ENCODE measurements at places on chromosomes 7 and 10.

DNA sequence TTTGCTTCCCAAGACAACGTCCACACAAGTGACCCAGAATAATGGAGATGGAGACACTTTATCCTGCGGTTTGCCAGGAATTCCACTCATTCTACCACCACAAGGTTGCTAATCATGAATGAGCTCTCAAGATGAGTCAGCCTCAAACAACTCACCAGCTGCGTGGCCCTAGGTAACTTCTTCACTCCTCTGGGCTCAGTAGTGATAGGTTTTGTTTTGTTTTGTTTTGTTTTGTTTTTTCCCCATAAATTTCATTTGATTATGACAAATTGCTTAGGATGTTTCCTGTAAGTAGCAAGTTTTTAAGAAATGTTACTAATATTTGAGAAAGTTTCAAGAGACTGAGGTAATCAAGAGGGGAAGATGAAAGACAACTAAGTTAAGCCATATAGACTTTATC is 286.8 kb downstream of the PARD3 start:
- DNase-seq: peak; percentile 81

DNA sequence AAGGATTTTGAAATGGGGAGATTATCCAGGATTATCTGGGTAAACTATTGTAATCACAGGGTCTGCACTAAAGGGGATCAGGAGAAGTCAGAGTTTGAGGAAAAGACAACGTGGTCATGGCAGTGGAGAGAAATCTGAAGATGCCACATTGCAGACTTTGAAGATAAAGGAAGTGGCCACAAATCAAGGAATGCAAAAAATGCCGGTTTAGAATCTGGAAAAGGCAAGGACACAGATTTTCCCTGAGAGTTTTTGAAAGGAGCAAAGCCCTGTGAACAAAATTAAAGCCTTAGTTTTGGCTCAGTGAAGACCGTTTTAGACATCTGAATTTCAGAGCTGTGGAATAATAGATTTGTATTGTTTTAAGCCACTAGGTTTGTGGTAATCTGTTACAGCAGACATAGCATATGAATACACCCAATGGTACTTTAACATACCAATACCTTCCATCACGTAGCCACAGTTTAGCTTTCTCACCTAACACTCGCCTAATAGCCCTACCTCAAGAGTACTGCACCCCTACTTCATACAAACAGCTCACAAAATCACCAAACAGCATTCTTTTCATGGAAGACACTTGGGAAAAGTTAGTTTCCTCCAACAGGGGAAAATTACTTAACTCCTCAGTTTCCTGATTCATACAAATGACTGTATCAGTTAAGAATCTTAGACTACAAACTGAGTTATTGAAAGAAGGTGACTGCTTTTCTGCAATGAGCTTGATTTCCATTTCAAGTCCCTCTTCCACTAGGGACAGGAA is 446.5 kb downstream of the INHBA start:
- DNase-seq: no peak

DNA sequence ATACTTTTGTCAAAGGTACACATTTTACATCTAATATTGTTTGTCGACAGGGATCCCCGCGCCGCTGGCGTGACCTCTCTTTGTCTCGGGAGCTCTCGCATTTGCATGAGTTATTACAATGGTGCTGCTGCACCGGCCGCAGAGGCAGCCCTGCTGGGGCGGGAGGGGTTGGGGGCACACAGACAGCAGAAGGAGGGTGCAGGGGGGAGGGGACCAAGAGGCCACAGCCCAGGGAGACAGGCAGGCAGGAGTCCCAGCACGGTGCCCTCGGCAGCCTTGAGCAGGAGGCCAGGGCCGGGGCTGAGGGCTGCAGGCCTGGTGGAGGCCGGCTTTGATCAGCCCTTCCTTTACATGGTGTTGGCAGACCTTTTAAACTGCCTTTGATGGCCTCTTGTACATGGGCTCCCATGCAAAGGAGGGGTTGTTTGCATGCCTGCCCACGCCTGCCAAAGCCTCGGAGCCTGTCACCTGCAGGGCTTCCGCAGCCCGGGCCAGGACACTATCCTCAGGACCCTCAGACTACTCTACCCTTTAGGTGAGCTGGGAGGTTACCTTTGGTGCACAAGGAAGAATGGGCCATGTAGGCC is 95.5 kb downstream of the EBF3 start:
- no peak for DNase-seq

DNA sequence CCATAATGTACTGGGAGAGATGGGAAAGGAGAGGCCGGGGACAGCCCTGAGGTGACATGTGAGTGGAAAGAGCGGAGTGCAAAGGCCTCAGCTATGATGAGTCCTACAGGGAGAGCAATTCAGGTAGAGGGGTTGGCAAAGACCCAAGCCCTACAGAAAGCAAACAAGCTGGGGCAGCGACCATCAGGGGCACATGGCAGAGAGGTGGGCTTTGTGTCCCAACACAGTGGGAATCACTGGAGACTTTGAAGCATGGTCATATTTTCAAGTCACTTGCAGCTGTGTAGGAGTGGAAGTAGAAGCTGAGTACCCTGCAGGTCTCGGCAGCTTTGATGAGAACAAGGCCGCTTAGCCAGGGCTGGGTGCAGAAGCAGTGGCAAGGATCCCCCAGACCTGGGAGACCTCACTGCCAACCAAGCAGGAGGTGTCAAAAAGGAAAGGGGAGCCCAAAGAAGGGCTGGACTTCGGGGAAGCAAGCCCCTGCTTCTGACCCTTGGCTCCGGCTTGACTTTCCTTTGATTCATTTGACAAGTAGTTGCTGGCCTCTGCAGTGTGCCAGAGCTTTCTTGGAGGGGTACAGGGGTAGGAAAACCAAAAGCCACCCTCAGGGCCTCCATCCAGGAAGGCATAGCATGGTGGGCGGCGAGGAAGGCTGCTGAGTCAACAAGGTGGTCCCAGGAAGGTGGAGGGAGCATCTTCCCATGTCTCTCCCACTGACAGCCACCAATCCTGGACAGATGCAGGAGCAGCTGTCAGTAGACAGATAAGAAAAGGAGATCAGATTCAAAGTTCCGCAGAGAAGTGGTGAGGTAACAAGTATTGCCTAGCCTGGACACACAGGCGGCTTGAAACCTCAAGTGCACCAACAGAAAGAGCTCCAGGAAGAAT is 1.9 kb upstream of the PGAM2 start:
- no peak for DNase-seq

- no peak for DNase-seq
These were observed 50.2 kb downstream of the ABI1 start for GRCh38 chr10:26810435-26811026.

- DNase-seq: no peak
These were observed 248.3 kb downstream of the CDC14C start for GRCh38 chr7:49172639-49173038.

GRCh38 chr7:12423355-12423996 is 19.8 kb upstream of the VWDE start:
- no peak for DNase-seq

DNA sequence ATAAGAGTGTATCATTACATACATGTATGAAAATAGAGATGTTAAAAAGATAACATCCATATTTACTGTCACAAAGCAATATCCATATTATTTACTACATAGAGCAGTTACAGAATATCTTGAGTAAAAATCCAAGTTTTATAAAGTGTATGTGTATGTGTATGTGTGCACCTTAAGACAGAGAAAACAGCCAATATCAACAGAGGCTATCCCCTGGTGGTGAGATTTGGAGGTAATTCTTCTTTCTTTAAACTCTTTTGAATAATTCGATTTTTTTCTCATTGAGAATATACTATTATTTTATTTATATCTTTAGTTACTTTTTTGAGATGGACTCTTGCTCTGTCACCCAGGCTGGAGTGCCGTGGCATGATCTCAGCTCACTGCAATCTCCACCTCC is 18.4 kb downstream of the TRDMT1 start:
- DNase-seq: no peak

GRCh38 chr10:105921348-105921747 is 1243.2 kb downstream of the SORCS1 start:
- DNase-seq: no peak

DNA sequence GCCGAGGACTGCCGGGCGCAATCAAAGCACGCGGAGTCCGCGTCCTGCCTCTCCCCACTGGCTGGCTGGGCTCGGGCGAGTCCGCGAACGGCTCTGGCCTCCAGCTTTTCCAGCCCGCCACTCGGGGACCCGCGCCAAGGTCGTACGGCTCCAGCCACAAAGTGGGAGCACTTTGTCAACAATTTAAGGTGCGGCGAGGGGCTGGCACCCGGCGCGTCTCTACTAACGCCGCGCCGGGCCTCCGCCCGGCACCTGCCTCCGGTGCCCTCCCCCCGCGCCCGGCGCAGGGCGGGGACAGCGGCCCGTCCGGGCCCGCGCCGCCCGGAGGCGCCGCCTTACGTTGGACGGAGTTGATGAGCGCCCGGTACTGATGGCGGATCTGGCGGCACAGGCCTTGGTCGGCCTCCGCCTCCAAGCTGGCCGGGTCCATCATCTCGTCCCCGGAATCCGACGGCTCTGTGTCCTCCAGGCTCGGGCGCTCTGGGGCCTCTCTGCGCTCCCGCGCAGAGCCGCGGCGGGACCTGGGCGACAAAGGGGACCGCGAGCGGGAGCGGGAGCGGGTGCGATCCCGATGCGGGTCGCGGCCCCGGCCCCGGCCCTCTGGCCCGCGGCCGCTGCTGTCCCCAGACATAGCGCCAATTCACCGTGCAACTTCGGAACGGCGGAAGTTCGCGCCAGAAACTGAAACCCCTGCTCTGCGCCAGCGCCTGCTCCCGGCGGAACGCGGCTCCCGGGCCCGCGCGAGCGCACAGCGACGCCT is at the start of gene NSMCE4A:
Gene NSMCE4A, minus strand, starts transcription at position 683 of the 760 bp plus-strand sequence. Its CDS starts 52 bp downstream, at position 631.
- DNase-seq: peak; percentile 15

DNA sequence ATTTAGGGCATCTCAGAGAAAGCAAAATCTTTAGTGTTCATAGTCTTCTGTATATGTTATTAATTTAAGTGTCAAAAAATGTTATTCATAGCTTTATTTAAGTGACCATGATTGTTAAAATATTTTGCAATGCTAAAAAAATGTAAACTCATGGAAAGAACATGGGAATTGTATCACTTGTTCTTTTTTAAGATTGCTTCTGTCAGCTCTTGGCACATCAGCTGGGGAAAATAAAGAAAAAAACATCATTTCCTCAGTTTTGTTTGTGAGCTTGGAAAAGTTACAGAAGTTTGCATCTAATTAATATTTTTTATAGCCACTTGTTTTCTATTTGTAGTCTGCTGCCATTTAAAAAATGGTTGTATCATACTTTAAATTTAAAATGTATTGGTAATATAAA is 285.9 kb upstream of the CSTF2T start:
- no peak for DNase-seq

DNA sequence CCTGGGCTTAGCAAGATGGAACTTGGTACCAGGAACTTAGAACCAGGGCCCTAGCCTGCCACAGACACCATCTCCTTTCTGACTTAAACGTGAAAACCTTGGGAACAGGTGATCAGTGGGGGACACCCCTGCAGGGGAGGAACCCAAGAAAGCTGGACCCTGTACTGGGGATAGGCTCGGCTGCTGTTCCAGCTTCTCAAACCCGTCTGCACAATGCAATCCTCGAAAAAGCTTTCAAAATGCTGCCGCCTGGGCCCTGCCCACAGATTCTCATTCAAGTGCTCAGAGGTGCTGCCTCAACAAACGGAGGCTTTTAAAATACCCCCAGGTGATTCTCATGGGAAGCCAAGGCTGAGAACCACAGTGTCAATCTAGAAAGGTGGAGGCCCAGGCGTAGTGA is 169.7 kb downstream of the ARHGAP21 start:
- DNase-seq: no peak

DNA sequence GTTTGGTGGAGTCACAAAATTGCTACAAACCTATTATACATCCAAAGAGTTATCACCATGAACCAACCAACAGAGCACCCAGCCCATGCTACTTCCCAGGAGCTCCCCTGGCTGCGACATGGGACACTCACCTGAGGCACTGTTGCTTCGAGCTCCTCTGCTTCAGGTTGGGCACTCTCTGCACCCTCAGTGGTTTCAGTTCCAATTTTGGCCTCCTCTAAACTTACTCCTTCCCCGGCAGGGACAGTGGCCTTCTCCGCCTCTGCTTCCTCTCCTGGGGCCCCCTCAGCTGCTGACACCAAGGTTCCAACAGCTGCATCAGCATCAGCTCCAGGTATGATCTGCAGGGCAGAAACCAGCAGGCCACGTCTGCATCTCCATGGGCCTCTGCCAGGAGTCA is 120.4 kb upstream of the TARP start:
- no peak for DNase-seq

DNA sequence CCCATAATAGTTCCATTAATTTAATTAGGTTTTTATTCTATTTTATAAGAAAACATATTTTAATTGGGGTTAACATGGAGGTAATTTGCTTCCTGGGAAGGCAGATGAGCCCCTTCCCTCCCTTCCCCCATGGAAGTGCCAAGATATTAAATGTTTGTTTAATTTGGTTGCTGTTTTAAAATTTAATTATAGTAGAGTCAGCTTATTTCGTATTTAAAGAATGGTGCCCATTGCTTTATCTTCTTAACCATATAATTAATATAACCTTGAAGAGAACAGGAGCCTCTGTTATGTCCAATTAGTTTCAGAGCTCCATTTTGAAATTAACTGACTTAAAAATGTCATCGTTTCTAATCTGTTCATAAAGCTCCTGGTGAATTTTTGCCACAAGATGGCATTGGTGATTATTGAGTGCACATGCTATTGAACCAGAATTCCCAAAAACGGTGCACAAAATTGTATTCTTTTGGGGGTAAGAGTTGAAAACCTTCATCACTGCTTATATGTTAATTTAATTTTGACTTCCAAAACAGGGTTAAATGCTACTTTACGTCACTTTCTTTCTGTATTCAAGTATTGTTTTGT is 26.0 kb downstream of the KLHDC10 start:
- DNase-seq: no peak

DNA sequence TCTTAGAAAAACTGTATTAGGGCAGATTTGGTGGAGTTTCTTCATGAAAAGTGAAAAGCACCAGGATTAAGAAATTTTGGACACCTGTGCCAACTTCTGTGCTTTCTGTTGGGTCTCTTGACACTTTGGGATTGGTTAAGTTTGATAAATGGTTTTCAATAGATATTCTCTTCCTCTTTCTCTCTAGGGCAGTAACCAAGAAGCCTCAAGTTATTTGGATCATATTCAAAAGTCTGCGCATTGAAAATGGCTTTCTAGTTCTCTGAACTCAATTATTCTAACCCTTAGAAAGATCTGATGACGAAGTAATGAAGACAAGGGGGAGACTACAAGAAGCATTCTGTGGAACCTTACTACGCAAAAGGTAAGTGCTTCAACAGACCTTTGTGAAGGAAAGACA is 144.0 kb upstream of the CCDC6 start:
- no peak for DNase-seq

DNA sequence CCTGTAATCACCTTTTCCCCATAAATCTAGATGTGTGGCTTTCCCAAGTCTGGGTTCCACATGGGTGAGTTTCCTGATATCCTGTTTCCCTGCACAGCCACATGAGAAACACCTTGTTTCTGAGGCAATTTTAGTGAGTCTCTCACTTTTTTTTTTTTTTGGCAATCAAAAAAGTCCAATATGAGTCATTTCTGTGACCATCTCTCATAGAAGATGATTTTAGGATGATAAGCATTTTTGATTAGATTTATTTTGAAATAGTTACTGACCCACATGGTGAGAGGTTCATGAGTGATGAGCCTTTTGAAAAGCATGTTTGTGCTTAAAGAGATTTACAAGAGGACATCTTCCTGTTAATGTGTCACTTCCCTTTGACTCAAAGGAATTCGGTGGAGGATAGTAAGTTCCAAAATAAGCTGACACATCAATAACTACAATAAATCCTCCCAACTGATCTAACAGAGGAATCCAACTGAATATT is 464.0 kb downstream of the INHBA start:
- DNase-seq: no peak

GRCh38 chr10:34575882-34576281 is 239.2 kb downstream of the PARD3 start:
- DNase-seq: no peak
